C1 segment of cervical spinal cord (tissue), 14 donors: ENCODE measurements at places on chromosomes 2 and 18.
A peak's percentile ranks its signal among the peaks of the same experiment; 100 is the strongest.

GRCh38 chr2:64823794-64824193 is 165.4 kb upstream of the SLC1A4 start:
- DNase-seq, result no peak

GRCh38 chr2:57973621-57974186 is 72.9 kb upstream of the VRK2 start:
- DNase-seq, result no peak

DNA sequence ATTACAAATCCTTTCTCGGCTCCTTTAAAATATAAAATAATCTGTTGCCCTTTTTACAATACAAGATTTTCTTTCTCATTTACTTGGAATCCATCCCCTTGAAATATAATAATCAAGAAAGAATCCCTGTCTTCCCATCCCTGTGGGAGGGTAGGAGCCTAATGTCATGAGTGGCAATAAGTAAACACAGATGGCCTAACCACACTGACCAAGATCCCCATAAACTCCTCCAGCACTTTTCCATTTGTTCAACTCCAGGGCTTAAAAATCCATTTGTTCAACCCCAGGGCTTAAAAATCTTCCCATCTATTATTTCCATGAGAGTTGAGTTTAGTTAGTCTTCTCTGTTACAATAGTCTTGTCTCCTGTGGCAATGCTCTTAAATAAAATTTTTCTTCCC is 297.6 kb downstream of the CDH7 start:
- DNase-seq, result no peak

DNA sequence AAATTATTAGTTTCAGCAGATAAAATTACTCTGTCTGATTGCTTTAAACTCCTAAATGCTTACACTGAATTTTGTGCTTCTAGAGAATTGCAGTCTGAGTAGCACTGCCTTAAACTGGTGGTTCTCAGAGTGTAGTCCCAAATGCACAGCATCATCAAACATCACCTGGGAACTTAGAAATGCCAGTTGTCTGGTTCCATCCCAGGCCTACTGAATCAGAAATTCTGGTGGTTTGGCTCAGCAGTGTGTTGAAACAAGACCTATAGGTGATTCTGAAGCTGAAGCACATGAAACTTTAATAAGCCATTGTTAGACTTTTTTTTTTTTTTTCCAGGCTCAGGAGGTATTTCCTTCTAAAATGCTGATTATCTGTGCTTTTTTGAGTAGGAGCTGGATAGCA is 22.0 kb downstream of the EPC2 start:
- DNase-seq, result no peak

- no peak for DNase-seq
Observed at GRCh38 chr2:212176151-212176550, 362.5 kb downstream of the ERBB4 start.

DNA sequence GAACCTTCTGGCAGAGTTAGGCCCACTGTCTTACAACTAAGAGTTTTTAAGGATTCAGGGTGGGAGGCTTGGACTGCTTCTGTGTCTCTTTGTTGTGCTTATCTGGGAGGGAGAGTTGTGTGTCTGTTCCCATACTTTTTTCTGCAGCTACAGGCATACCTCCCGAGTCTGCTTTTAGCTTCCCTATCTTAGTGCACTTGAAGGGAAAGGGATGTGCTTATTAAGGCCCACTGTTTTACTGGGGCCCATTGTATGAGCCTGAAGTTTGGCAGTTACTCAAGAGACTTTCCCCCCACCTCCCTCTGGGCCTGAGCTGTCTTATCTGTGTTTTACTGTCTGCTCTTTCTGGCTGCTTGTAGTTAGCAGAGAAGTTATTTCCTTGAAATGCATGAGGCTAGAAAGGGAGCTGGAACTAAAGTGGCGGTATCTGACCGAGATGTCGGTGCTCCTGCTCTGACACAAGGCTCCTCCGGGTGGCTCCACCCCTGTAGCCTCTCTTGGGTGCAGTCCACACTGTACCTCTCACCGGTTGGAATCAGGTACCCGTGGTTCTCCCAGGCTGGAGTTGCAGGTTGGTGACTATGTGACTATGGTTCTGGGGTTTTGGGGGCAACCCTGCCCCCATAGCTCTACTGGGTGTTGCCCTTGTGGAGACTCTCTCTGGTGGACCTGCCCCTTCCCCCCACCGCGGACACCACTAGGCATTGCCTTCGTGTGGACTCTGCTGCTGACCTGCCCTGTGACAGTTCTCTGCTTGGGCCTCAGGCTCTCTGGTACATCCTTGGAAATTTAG is 12.9 kb downstream of the UBR3 start:
- DNase-seq, result no peak

DNA sequence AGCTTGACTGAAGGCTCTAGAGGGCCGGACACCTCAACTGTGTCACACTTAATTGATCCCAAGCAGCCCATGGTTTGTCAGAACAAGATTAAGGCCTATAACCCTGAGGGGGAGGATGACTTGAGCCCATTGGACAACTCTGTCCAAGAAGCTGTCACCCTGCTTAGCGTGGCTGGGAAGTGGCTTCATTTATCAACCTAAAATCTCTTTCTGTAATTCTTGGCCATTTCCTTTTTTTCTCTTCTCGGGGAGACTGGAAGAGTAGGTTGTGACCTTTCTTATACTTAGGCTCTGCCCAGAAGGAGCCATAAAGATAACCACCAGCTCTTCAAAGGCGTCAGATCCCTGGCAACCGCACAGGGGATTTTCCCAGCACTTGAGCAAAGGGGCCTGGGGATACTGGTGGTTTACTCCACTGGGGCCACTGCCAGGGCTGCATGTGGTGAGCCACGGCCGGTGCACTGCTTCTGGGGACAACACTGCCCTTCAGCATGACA is 265.5 kb downstream of the CYRIA start:
- no peak for DNase-seq

DNA sequence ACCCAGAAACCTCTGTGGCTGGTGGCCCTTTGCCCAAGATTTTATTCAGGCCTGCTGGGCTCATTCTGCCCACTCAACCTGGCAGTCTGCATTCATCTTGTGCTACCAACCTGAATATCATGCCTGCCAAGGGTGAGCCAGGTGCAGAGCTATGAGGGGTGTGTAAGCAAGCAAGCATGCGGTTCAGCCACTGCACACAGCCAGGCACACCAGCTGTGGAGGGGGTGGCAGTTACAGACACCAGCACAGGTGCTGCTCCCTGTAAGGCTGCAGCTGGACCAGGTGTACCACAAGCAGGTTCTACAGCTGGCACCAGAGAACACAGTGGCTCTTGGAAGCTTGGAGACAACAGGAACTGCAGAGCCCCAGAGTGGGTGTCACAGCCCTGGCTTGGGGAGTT is 633.2 kb downstream of the FBXO15 start:
- DNase-seq, result no peak

DNA sequence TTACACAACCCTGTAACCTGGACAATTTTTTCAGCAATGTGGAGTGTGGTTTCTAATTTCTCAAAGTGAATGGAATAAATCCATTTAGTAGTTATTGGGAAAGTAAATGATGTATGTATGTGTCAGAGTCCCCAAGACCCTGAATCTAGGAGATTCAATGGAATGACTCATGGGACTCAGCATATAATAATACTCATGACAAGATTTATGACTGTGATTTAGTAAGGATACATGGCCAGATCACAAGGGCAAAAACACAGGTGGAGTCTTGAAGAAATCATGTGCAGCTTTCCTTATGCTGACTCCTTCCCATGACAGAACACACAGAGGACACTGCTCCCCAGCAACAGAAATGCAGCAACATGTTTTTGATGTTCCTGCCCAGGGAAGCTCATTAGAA is 1877.7 kb upstream of the LRRTM1 start:
- no peak for DNase-seq

DNA sequence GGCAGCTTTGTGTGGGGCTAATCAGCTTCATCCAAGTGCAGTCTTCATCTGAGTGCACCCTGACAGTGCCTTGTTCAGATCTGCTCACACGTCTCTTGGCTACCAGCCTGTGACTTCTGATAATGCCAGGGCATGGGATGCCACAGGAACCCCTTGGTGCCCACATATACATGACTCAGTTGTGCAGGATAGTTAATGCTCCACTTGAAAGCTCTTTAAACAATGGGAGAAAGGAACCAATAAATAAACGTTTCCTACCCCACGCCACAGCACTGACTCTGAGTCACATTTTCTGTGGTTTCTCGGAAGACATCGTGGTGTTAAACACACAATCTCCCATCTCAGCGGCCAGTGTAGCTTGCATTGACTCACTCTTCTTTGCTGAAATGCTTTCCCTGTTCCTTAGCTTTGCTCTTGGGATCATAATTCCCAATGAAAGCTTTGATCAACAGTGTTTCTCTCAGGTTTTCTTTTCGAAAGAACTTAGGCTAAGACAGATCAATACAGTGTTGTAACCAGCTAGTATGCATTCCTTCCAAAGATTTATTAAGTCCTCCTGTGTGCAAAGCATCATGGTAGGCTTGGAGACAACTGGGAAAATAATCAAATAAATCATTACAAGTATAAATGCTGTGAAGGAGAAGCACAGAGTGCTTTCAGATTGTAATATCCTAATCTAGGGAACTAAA is 142.0 kb downstream of the COPS8 start:
- DNase-seq, result no peak

DNA sequence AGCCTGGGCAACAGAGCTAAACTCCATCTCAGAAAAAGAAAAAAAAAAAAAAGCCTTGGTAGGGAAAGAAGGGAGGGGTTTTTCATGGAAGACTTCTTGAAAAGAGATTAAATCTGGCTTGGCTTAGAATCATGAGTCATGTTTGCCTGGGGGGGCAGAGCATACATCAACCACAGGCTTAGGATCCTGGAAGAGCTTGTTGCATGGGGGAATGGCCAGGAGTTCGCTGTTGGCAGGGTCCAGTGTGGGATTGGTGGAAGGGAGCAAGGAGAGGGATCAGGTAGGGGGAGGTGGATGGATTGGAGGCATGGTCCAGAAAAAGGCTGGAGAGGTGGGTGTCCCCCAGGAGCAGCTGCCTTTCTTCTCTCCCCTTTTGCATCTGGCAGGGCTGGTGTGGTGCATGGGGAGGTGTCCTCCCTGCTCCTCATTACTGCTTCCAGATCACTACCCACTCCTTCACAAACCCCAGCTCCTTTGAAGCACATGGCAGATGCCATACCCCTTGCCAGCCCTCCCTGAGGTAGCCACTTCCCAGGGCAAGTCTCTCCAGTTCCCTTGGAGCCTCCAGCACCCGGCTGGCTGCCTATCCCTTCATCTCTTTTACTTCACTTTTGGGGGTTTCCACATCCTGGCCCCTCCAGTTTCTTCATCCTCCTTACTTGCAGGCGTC is 2.5 kb downstream of the ARMC9 start:
- DNase-seq, result no peak

- DNase-seq, result no peak
Observed at GRCh38 chr18:46252759-46253158, 148.6 kb downstream of the HAUS1 start.

DNA sequence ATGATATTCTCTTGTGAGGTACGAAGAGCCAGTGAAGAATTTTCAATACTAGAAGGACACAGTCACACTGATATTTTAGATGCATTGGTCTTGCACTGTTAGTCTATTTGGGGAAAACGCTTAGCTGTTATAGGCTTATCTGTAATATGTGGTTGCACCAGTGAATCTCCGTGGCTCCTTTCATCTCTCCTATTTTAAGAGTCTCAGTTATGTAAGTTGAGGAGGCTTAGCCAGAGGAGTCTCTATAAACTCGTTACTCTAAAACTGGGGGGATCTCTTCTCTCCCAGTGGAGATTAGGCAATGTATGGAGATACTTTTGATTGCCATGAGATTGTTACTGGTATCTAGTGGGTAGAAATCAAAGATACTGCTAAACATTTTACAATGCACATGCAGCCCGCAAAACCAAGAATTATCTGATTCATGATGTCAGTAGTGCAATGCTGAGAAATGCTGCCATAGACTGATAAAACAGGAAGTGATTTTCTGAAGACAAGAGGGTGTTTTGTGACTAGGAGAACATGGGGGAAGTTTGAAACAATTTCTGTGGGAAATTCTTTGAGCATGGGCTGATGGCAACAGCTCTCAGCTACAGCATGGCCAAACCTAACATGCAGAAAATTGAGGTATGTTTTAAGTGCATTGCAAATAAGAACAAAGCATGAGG is 339.1 kb downstream of the SOX11 start:
- DNase-seq, result no peak

- DNase-seq, result no peak
Observed at GRCh38 chr2:64036034-64036705, 16.9 kb upstream of the VPS54 start.

DNA sequence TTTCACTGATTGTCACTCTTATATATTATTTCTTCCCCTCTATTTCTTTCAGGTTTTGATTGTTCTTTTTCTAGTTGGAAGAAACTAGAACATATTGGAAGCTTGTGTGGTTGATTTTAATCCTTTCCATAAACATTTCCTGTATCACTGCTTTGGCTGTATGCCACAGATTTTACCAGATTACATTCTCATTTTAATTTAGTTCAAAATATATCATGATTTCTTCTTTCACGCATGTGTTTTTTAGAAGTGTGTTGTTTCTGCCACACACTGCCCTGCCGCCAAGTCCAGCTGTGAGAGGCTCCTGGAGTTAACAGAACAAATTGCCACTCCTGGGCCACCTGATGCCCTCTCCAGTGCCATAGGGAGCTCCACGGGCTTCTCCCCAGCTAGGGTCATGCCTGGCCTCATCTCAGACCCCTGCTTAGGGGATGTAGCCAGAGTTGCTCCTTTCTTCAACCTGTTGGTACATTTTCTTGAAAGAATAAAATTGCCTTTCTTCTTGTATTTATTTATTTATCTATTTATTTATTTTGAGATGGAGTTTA is 206.2 kb upstream of the COPS8 start:
- no peak for DNase-seq

- DNase-seq, result no peak
Observed at GRCh38 chr2:24818721-24819167, 25.5 kb downstream of the CENPO start.

GRCh38 chr2:19802086-19802841 is 99.5 kb downstream of the TTC32 start:
- no peak for DNase-seq

DNA sequence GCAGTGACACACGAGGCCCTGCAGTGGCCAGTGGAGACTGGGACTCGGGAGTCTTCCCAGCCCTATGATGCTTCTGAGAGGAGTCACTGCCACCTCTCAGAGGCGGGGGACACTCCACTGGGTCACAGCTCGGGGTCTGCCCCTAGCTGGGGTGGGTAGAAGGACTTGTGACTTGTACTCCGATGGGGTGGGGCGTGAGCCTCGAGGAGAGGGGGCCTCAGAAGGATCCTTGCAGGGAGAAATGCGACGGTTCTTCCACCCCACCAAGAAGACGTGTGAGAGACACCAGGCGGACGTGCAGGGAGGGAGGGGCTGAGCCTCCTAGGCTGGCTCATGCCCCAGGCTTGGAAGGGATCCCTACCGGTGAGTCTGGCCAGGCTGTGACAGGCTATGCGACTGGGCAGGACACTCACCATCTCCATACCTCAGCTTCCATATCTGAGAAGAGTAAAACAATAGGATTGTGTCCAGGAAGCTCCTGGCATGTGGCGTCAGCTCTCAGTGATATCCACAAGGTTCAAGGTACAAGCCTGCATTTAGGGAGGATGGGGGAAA is 11.1 kb upstream of the OTOS start:
- DNase-seq, result no peak

- no peak for DNase-seq
Observed at GRCh38 chr2:76491503-76491902, 780.8 kb upstream of the GCFC2 start.

- peak; percentile 66 for DNase-seq
Observed at GRCh38 chr2:71277536-71278103, 50.7 kb upstream of the PAIP2B start.

GRCh38 chr2:195782156-195782555 is 125.1 kb downstream of the SLC39A10 start:
- DNase-seq, result no peak

GRCh38 chr2:234712421-234712935 is 215.6 kb upstream of the ARL4C start:
- no peak for DNase-seq

GRCh38 chr2:74679615-74680014 is 25.6 kb downstream of the SEMA4F start:
- no peak for DNase-seq
